Fibroblast of gingiva (primary cell): ENCODE measurements at places on chromosomes 1 and 21.

GRCh38 chr1:197921235-197922069 is 4.3 kb downstream of the LHX9 start:
- no peak for DNase-seq

GRCh38 chr1:101100674-101101073 is 75.1 kb upstream of the DPH5 start:
- no peak for DNase-seq

GRCh38 chr1:42442662-42443061 is 13.2 kb downstream of the ZMYND12 start:
- DNase-seq: no peak

DNA sequence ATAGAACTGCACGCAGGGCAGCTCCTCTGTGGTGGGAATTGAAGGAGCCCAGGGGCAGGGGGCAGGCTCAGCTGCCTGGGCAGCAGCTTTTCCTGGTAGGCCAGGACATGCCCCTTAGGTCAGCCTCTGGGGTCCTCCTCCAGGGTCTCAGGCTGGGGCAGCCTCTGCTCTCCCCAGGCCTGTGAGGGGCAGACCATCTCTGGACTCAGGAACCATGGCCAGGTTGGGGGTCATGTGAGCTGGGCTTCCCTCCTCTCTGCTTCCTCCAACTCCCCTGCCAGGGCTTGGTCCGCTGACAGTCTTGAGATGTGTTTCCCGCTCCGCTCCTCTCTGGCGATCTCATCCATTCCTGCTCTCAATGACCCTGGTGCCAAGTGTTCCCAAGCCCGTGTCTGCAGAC is 5.7 kb downstream of the C1orf210 start:
- DNase-seq: no peak

DNA sequence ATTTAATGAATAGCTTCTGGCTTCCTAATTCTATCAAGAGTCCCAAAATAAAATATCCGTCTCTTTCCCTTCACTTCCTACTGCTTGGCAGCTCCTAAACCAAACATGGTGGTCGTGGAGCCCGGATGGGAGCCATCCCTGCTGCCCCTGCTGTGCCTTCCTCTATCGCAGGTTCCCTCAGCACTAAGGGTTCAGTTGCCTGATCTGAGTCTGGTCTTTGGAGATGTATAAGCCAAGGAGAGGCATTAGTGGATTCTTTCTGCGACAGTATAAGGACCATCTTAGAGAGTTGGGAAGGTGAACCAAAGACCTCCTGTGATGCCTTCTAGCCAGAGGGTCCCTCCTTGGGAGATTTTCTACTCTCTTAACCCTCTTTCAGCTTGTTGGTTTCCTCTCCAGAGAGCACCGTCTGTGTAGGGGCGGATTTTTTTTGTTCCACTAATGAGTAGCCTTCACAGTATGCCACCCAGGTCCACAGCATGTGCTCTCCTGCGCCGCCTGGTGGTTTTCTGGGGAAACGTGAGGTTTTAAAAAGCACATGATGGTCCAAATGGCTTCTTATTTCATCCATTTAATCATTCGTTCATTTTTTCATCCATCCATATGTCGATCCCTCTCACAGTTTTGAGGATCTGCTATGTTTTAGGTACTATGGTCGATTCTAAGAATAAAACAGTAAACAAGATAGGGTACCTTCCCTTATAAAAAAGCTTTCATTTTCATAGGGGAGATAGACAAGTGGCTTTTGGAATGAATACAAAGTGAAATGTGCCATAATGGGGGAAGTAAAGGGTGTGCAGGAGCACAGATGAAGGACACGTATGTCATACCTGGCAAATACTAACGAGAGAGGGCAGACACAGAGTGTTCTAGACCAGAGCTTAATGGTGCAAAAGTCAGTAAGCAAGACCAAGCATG is 71.0 kb downstream of the NFASC start:
- peak; percentile 36 for DNase-seq

DNA sequence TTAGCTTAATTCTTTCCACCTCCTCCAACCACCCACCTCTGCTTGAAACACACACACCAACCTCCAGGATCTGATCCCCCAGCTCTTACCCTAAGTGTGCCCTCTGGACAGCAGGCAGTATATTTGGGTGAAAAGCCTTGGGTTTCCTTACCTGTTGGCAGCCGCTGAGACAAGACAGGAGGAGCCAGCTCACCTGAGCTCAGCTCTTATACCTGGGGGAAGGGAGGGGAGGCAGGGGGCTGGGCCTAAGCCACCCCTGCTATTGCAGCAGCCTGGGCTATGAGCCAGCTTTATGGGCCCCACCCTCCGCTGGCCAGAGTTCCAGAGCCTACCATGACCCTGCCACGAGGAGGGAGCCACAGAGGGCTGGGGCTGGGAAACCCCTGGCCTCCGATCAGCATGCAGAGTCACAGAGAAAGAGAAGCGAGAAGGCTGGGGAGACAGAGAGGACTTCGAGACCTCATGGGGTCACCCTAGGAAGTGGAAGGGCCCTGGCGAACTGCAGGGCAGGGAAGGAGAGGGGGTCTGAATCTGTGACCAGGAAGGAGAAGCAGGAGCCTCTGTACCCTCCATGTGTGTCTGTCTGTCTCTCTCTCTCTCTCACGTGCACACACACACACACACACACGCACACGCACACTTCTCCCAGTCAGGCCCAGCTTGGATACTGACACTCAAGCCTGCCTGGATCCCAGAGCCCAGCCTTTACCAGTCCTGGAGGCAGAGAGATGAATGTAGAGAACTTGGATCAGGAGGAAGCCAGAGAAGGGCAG is at the start of gene S100A14:
TSS of gene S100A14 (minus strand) at position 182 of the 773 bp plus-strand sequence. CDS start 467 bp downstream, outside the sequence.
- no peak for DNase-seq

- DNase-seq: peak; percentile 48
Measured at GRCh38 chr1:62508187-62508758, 71.4 kb downstream of the USP1 start.

DNA sequence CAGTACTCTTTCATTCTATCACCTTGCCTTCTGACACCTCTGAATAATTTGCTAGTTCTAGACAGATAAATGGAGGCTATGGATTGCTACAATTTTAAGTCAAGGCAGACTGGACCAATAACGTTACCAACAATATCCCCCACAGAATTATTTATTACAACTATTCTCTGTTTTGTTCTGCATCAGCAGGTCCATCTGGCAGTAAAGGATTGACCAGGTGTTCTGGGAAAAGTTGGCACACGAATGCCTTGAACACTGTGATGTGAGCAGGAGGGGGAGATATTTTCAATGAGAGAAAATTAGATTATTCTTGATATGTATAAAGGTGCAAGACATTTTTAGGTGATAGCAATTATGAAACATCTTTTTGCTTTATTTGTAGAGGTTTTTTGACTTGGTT is 718.8 kb upstream of the TMPRSS15 start:
- DNase-seq: no peak

DNA sequence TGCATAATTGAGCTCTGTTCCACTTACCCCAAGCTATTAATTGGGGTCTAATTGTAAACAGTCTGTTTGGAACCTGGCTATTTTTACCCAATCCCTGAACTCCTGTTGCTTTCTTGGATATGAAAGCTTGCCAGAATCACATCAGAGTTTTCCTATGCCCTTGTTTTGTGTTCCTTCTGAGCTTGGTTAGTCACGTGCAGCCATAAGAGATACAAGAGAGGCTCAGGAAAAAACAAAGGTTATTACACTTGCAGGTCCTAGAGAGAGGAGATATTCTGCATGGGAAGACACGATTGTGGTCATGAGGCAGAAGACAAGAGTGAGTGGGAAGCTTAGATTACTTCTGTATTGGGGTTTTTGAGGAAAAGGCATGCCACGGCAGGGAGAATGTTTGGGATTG is 46.0 kb upstream of the RGL1 start:
- no peak for DNase-seq

DNA sequence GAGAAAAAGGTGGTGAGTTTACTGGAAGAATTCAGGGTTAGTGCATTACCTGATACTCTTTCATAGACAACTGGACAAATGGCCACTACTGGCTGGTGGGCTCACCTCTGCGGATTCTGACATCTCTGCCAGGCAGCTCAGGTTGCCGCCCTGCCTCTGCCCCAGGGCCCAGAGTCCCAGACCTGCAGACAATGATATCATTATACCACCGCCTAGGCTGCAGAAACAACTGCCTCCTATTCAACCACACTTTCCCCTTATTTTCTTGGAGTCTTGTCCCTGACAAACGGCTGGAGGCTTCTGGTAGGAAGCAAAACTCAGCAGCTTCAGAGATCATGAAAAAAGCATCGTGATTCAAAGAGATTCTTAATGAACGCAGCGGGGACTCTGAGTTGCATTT is 37.0 kb downstream of the IRF2BP2 start:
- DNase-seq: no peak

DNA sequence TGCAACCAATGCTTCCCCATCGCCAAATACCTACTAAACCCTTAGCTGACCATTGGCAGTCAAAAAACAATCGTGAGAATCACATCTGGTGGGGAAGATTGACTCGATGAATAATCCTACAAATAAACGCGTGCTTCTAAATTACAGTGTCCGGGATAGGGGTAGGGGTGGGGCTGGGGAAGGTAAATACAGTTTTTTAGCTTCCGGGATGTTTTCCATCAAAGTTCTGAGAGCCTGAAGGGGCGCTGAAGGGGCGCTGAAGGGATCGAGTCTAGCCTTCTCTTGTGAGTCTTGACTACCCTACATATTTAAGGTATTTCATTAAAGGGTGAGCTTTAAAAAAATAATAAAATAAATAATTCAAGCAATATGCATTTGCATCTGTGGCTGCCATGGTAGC is 40.5 kb downstream of the RRAGC start:
- DNase-seq: no peak

DNA sequence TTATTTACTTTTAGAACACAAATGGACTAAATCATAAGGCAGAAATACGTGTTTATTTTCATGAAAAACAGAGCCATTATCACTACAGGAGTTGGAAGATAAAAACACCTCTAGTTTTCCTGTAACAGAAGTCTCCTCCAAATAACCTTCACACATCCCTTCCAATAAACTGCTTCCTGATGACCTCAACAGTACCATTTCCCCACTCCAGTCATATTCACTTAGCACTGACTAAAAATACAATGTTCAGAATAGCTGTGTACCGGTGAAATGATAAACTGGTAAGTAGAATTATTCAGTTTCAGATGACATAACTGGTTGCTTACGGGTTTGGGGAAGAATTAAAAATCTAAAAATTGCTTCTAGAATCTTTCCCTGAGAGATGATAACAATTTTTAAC is 137.9 kb downstream of the DENND1B start:
- DNase-seq: no peak

DNA sequence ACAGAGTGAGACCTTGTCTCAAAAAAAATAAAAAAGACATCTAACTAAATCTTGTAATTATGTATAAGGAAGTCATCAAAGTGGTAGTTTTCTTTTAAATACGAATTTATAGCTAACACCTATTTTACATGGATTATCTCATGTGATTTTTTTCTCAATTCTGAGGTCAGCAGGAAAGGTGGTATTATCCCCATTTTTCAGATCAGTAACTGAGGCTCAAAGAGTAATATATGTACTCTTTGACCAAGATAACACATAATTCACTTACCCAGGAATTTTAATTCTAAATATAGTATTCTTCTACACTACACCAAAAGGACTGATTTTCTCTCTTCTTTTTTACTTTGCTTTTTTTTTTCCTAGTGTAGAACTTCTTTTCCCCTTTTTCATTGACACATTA is 9.1 kb downstream of the IFT25 start:
- DNase-seq: no peak

DNA sequence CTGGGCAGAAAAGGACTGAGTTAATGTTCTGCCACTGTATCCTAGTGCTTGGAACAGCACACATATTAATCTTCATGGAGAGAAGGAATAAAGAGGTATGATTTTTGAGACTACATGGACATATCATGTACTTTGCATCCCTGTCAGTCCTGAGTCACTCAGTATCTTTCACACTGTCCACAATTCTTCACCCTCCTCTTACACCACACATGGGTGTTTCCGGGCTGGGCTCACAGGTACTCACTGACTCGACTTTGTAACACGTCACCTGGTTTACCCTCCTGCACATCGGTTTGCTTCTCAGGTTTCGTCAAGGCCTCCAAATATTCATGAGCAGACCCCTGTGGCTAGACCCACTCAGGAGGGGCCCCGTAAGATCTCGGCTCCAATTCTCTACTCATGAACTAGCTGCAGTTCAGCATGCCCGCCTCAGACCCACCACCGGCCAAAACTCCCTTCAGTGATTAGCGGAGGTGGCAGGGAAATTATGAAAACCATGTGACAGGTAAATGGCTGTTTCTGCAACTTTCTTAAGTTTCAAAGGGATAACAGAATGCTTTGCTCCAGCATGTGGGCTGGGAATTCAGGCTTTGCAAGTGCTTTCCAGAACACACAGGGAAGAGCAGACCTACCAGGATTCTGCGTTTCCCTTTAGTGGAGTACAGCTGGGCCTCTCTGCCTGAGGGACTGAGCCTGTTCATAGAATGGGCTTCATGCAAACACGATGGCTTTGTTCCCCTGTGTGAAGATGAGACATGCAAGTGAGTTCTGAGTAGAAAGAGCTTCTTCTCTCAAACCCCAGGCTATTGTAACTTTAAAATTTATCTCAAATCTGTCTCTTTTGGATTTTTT is 31.3 kb upstream of the TRABD2B start:
- no peak for DNase-seq

DNA sequence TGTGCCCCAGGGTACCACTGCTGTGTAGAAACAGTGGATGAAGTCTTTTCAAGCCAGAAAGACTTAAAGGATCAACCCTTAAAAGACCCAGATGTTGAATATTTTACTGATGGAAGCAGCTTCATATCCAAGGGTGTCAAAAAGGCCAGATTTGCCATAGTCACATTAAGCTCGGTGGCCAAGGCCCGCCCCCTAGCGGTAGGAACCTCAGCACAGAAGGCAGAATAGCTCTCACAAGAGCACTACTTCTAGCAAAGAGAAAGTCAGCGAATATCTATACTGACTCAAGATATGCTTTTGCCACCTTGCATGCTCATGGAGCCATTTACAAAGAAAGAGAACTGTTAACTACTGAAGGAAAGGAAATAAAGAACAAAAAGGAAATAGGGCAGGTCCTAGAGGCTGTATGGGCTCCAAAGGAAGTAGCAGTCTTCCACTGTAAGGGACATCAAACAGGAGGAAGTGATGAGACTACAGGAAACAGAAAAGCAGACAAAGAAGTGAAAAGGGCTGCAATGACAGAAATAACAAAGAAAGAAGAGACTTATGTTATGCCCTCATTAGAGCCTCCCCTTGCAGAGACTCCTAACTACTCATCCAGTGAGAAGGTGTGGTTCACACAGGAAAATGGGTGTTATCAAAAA is 90.5 kb downstream of the LIPI start:
- no peak for DNase-seq

DNA sequence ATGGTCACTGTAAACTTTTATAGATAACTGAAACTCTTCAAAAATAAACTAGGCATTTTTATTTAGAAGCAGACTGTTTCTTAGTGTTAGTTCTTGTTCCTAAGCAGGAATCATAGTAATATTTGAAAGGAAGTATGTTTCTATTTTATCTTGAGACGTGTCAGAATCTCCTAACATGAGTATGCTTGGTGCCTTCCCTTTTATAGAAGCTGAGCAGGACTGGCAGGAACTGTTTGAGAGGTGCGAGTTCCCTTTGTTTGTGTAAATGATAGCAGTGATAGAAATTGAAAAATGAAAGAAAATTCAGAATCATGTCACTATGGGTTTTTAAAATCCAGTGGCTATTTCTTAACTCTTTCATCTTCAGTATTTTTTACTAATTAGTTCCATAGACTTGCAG is 56.9 kb downstream of the LRRC8D start:
- no peak for DNase-seq
